ENCODE measurements at places on chromosomes 7 and 10.

DNA sequence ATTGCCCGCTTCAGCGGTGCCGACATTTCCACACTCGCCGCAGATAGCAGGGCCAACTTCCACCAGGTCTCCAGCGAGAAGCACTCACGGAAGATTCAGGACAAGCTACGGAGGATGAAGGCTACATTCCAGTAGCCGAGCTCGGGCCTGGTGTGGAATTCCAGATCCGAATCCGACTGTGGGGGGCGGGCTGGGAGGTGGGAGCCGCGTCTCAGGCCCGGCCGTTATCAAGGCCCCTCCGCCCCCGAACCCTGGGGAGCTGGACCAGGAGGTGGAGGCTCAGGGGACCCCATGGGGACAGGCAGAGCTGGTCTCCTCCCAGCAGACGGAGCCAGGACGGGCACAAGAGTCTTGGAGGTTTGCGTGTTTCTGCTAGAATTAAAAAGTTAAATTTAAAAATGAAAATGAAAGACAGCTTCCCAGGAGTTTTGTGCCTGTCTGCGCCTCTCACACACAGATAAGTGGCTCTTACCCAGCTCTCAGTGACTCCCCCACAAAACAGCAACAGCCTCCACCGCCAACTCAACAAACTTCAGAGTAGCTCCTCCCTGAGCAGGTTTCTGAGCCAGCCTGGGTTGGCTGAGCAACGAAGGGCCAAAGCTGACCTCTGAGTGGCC is 5.2 kb upstream of the UTF1 start:
- no peak for DNase-seq

- DNase-seq: no peak
These were observed 6.7 kb downstream of the CPEB3 start for GRCh38 chr10:92284112-92284704.

DNA sequence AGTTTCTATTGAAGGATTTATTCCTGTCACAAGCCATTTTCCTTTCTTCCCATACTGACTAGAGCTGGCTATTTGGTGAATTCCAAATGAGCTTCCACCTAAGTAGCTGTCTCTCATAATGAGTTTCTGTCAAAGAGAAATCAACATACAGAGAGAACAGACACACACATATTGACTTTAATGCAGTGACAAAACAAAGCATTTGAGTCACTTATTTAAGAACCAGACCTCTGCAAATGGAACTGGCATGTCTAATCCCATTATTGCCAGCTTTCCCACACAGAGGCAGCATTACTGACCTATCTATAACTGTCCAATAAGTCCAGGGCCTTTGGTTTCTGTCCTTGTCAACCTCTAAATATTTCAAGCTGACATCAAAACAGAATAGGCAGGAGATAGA is 179.3 kb upstream of the CSTF2T start:
- DNase-seq: no peak

GRCh38 chr10:12617191-12618175 is 268.1 kb downstream of the CAMK1D start:
- no peak for DNase-seq

DNA sequence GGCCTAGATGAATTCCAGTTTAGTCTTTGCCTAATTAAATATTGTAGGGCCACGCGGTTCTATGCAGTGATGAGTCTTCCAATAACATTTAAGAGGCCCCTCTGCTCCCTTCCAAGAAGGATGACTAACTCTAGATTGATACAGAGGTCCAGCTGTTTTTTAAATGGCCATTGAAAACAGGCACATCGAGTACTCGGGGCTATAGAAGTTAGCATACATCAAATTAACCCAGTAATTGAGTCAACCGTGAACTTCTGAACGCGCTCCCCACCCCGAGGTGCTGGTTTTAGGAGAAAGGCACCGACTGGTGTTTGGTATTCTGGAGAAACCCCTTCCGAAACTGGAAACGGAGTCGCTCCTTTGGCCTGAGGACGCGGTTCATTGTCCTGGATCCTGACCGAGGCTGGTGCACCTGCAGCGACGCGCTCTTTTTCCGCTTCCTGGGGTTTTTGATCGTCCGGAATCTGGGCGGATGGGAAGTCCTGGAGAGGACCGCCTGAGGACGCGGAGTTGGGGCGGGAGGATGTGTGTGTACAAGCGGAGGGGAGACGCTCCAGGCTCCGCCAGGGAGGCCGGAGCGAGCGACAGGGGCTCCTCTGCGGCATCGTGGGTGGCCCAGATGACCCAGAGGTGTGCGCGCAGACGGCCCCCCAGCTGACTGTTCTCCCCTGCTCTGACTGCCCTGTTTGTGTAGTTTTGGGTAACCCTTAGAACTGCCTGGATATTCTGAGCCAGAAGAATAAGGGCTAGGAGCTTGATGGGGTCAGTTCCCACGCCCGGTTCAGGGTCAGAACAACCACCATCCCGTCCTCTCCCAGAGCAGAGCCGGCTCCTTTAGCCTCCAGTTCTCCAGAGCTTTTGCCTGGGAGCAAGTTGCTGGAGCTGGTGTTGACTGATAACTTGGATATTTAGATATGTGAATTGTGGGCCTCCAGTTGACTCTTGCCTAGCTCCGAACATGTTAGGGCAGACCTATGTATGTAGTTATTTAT is 711 bp downstream of the FAM221A start:
- no peak for DNase-seq

Measured in AG04449 (cell line).